GM12892 (cell line): ENCODE measurements at places on chromosomes 3 and 15.

GRCh38 chr3:104273046-104273649 lies 1093.6 kb upstream of the ALCAM start:
- DNase-seq, result no peak

DNA sequence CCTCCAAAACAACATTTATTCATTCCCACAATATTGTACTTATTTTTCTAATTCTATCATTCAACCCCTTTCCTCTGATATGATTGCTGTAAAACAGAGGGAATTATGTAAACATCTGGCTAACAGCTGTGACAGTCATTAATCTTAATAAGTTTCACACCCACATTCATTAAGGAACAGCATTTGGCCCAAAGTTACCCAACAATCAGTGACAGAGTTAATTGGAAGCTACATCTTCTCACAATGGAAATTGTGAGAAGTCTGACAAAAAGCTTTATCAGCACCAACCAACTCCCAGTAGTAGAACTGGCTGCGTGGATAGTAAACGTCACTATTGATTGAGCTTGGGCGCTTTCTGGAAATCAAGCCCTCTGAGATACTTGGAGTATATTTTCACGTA lies 165.8 kb upstream of the SLC24A5 start:
- no peak for DNase-seq

GRCh38 chr3:147397875-147398812 lies 8.2 kb downstream of the ZIC4 start:
- no peak for DNase-seq

- DNase-seq, result no peak
Observed at GRCh38 chr3:149879872-149880271, 66.9 kb downstream of the RNF13 start.

DNA sequence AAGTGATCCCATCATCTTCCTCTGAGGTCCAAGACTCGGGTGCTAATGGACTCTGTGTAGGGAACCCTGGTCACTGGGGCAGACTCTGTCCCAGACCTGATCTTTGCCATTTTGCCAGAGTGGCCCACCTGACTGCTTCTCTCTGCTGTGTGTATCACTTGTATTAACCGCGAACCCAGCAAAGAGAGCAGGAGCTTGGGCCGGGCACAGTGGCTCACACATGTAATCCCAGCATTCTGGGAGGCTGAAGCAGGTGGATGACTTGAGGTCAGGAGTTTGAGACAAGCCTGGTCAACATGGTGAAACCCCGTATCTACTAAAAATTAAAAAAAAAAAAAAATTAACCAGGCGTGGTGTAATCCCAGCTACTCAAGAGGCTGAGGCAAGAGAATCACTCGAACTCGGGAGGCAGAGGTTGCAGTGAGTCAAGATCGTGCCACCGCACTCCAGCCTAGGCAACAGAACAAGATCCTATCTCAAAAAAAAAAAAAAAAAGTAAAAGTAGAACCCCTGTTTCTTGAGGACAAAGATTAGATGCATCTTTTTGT lies 32.9 kb upstream of the CYP11A1 start:
- DNase-seq, result no peak

DNA sequence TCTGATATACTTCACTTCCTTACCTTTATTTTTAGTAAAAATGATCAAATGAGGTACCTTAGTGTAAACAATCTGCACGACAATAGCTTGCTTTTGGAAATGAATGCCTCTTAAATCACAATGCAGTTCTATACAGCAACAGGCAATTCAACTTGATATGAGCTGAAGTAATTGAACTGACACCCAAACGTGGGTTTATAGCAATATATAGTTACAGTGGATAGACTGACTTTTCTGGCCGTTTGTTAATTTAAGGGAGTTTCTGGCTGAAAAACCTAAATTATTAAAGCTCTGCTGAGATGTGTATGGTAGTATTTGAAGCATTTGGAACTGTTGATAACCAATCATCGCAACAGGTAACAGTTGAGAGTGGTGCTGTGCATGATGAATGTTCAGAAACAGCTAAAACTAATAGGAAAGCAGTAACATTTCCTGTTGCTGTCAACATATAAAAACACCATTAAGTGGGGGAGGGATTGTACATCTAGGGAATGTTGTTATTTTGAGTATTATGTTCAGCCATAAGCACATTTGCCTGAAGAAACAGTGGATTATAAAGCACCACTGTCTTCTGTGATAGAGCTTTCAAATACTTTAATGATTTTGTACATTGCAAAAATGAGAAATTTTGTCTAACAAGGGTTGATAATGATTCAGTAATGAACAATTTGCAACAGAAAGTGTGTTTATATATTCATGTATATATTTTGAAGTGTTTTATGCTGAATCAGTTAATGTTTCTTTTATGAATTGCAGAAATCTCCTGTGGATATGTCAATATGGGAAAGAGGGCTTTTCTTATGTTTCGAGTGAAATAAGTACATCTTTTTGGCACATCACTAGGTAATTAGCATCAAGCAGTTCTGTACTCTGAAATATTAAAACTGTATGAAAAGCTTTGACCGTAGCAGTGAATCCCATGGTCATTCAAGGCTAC lies 176.1 kb downstream of the TCF12 start:
- no peak for DNase-seq

- no peak for DNase-seq
Observed at GRCh38 chr3:51945926-51946705, 4.0 kb downstream of the PARP3 start.

DNA sequence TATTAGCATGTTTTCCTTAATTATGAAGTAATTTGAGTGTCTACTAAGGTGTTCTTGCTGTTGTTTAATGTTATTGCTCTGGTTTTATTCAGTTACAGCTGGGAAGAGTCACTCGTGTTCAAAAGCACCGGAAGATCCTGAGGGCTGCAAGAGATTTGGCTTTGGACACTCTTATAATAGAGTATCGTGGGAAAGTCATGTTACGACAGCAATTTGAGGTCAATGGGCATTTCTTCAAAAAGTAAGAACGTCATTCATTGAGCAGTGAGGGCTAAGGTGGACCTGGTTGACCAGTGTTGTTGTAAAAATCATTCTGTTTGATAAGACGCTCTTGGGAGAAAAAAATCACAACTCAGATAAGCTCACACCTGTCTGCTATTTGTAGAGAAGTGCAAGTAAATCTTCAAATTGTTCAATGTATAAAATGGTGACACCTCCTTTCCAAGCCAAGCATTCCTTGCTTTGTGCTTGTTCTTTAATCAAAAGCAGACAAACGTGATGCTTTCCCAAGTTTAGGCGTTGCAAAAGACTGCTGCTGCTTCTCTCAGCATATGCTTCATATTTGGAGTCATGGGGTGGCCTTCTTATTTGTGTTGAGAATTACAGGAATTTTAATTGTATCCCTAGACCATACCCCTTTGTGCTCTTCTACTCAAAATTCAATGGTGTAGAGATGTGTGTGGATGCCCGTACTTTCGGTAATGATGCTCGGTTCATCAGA lies 44.2 kb downstream of the SETD5 start:
- no peak for DNase-seq

GRCh38 chr3:113684271-113684819 lies 12.1 kb downstream of the USF3 start:
- DNase-seq, result no peak

DNA sequence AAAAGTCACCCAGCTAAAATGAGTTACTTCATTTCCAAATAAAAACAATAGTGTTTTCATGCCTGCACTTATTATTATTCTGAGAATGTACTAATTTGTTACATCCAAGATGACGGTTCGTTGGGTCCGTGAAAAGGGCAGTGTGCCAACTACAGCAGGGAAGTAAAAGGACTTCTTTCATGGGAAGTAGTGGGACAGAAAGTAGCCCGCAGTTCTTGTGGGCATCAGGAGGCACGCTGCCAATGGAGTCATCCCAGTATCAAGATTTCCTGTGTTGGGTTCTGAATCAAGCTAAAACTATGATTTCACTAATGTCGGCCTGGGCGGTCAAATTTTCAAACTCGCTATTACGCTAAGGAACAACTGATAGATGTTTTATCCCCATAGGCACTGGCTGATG lies 254.5 kb upstream of the SOX2 start:
- DNase-seq, result no peak

DNA sequence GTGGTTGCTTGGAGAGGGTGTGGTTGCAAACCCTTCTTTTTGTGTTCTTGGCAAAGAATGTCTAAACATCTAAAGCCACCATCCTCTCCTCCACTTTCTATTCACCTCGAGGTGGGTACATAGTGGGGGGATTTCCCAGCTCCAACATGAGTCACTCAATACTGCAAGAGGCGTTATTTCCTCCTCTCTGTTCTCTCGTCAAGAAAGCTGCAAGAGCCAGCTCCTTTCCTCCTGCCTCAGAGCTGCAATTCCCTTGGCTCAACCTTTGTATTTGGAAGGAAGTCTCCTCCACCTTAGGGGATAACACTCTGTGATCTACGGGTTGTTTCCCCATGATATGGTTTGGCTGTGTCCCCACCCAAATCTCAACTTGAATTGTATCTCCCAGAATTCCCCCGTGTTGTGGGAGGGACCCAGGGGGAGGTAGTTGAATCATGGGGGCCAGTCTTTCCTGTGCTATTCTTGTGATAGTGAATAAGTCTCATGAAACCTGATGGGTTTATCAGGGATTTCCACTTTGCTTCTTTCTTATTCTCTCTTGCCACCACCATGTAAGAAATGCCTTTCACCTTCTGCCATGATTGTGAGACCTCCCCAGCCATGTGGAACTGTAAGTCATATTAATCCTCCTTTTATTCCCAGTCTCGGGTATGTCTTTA lies 138.4 kb downstream of the PLCL2 start:
- no peak for DNase-seq

GRCh38 chr3:57803647-57804081 lies 47.6 kb downstream of the SLMAP start:
- DNase-seq, result no peak

DNA sequence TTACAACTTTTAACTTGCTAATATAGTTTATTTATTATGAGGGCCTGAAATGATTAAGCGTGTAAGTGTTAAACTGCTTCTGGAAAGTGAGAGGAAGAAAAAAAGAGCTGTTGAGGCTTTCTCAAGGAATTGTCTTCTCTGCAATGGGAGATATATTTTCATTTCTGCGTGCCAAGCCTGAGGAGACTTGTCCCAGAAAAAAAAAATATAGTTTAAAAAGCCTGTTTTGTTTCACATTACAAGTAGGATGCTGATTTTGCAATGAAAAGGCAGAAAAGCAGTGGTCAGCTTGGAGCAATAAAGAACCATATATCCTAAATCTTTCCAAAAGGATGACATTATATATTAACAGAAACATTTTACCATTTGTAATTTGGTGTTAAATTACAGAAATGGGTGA lies 115.5 kb downstream of the GMNC start:
- no peak for DNase-seq

GRCh38 chr3:46399098-46399497 lies 7.8 kb downstream of the CCR5AS start:
- DNase-seq, result no peak

GRCh38 chr3:13161021-13161759 lies 88.0 kb upstream of the IQSEC1 start:
- DNase-seq, result no peak

DNA sequence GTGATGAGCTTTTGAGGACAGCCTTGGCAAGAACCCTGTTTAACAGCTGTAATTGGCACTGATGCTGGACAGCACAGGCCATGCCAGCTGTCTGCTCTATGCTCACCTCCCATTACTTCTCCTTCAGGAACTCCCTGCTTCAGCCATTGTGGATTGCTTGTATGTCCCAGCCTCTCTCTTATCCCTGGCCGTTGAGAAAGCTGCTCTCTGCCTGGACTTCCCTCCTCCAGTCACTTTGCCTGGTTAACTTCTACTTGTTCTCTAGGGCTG lies 444.5 kb downstream of the EPHB1 start:
- DNase-seq, result no peak

- no peak for DNase-seq
Observed at GRCh38 chr15:80367094-80367493, 37.1 kb upstream of the ARNT2 start.

GRCh38 chr3:159953325-159954085 lies 35.1 kb upstream of the IL12A start:
- no peak for DNase-seq

GRCh38 chr3:14925729-14926591 lies 21.4 kb upstream of the NR2C2 start:
- no peak for DNase-seq

GRCh38 chr15:78620527-78621421 lies at the start of gene CHRNA3:
CHRNA3 (minus strand) TSS chr15:78620996; CDS start chr15:78620794, 202 bp downstream.
- DNase-seq, result no peak

GRCh38 chr15:25742776-25743547 lies 120.2 kb downstream of the ATP10A start:
- no peak for DNase-seq

- no peak for DNase-seq
Observed at GRCh38 chr15:96217983-96218382, 112.5 kb upstream of the NR2F2 start.
